ENCODE measurements at places on chromosomes 3 and 15. TPM values are rescaled to one million over a fixed set of nuclear protein-coding genes. Genes with fewer than 3 reads are reported as not detected.

DNA sequence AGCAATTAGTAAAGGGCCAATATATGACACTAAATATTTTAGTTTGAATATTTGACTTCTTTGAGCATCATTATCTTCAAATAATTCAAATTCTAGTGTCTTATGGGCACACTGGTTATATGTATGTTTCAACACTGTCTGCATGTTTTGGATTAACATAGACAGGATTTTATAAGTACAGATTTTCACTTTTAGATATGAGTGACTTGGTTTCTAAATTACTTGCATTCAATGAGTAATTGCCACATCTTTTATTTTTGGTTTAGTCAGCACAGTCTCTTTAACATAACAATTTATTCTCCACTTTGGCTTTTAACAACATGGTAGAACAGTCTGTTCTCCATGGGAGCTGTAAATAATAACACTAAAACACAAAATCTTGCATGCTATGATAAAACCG lies 674.8 kb downstream of the TBL1XR1 start:
- no peak for DNase-seq
- no peak overlapping the region for H3K4me3 ChIP-seq
- no peaks in the 10 kb centered on the region for H3K27me3 ChIP-seq
- H3K4me1 ChIP-seq: no peaks in the 10 kb centered on the region

DNA sequence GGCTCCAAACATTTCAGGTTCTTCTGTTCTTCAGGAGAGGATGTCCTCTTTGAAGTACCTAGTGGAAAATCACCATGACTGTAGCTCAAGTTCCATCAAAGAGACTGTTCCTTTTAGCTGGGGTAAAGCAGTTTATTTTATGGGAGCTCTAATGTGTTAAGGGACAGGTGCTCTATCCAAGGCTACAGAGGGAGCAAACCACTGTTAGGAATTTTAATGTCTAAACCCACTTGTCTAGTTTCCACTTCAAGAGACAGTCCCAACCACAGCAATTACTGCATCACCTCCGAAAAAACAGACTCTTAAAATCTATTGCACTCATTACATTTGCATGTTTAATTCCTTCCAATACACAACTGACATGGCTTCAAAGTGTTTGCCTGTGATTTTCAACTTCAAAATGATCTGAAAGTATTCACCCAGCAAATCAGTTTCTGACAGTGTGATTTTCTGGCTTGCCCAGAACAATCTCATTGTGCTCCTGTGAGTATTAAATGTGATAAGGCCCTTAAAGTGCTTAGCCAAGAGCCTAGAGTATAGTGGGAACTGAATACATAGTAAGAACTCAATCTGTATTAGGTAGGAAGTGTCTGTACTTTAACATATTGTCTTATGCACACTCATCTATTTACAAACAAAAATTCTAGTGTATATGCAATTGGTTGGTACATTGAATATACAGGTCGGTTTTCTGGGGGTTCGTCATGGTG lies 266.5 kb upstream of the CCDC54 start:
- no peak overlapping the region for H3K27ac ChIP-seq
- DNase-seq: no peak
- no peaks in the 10 kb centered on the region for H3K27me3 ChIP-seq
- H3K4me3 ChIP-seq: no peak overlapping the region

- H3K36me3 ChIP-seq: no peaks in the 10 kb centered on the region
- H3K4me3 ChIP-seq: no peak overlapping the region
- H3K27me3 ChIP-seq: no peaks in the 10 kb centered on the region
- no peak for DNase-seq
- no peak overlapping the region for H3K27ac ChIP-seq
- no peaks in the 10 kb centered on the region for H3K4me1 ChIP-seq
These were observed 30.9 kb downstream of the DAG1 start for GRCh38 chr3:49500732-49501609.

GRCh38 chr3:129161860-129162271 lies 1.0 kb upstream of the ISY1 start:
- no peaks in the 10 kb centered on the region for H3K36me3 ChIP-seq
- H3K4me1 ChIP-seq: peaks cover 13% of the 10 kb centered on the region
- no peak for DNase-seq
- peak overlapping the region; percentile 93 for H3K4me3 ChIP-seq

GRCh38 chr15:45812200-45812599 lies 177.4 kb downstream of the SQOR start:
- no peak overlapping the region for H3K27ac ChIP-seq
- H3K27me3 ChIP-seq: peaks cover 3% of the 10 kb centered on the region
- H3K4me3 ChIP-seq: no peak overlapping the region
- DNase-seq: no peak
- peaks cover 2% of the 10 kb centered on the region for H3K4me1 ChIP-seq

Gene GPR156
- 0.83 TPM for total RNA-seq

Measured in glutamatergic neuron (in vitro differentiated cells).